Thymus (tissue), 14 donors: ENCODE measurements at places on chromosomes 3 and 15.

DNA sequence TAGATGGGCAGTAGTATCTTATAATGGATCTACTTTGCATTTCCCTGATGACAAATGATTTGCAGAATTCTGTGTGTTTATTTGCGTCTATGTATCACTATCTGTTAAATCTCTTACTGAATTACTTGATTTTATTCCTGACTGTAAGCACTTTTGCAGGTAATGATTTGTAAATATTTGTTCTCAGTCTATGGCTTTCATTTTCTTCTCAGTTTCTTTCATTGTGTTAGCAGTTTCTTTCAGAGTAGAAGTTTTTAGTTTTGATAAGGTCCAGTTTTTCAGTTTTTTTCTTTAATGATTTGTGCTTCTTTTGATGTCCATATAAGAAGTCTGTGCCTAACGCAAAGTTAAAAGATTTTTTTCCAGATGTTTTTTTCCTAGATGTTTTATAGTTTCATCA, 12.9 kb downstream of the SLC25A36 start:
- no peaks in the 10 kb centered on the region for H3K27me3 ChIP-seq
- no peaks in the 10 kb centered on the region for H3K4me1 ChIP-seq
- H3K4me3 ChIP-seq = no peak overlapping the region
- H3K27ac ChIP-seq = no peak overlapping the region
- DNase-seq = no peak

DNA sequence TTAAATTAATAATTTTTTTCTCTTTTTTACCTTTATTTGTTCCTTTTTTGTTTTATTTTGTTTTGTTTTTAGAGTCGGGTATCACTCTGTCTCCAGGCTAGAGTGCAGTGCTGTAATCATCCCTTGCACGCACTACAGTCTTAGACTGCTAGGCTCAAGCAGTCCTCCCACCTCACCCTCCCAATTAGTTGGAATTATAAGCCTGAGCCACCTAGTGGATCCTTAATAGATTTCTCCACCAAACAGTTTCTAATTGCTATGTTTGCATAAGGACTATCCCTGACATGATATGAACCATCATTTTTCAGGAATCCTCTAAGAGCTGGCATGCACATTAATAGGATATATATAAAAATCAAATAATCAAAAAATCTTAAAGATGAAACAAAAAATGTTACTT, 993.2 kb downstream of the OTOL1 start:
- no peaks in the 10 kb centered on the region for H3K36me3 ChIP-seq
- no peak overlapping the region for H3K27ac ChIP-seq
- no peak for DNase-seq
- H3K4me1 ChIP-seq = no peaks in the 10 kb centered on the region
- no peak overlapping the region for H3K4me3 ChIP-seq
- H3K27me3 ChIP-seq = no peaks in the 10 kb centered on the region

GRCh38 chr3:114444216-114444615, 150.4 kb downstream of the TIGIT start:
- DNase-seq = no peak
- H3K27me3 ChIP-seq = no peaks in the 10 kb centered on the region

DNA sequence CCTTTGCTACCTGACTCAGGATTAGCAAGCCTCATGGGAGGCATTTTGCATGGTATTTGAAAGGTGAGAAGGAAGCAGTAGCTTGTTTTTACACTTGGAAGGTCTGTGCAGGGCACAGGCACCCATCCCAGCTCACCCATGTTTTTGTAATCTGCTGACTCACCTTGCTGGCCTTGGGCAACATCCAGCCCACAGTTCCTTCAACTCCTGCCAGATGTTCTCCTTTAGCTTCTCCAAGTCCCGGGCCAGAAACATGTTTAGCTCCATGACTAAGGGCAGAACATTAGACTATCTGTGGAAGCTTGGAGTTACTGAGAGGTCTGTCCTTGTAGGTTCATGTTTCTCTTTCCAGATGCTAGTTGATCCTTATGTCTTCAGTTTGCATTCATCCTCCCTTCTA, 12.4 kb upstream of the ZNF770 start:
- no peaks in the 10 kb centered on the region for H3K27me3 ChIP-seq
- no peak for DNase-seq
- no peak overlapping the region for H3K27ac ChIP-seq
- no peak overlapping the region for H3K4me3 ChIP-seq
- no peaks in the 10 kb centered on the region for H3K36me3 ChIP-seq

GRCh38 chr3:53773021-53773436, 73.2 kb downstream of the CHDH start:
- H3K4me3 ChIP-seq = no peak overlapping the region
- no peaks in the 10 kb centered on the region for H3K36me3 ChIP-seq
- DNase-seq = no peak
- H3K27ac ChIP-seq = no peak overlapping the region

DNA sequence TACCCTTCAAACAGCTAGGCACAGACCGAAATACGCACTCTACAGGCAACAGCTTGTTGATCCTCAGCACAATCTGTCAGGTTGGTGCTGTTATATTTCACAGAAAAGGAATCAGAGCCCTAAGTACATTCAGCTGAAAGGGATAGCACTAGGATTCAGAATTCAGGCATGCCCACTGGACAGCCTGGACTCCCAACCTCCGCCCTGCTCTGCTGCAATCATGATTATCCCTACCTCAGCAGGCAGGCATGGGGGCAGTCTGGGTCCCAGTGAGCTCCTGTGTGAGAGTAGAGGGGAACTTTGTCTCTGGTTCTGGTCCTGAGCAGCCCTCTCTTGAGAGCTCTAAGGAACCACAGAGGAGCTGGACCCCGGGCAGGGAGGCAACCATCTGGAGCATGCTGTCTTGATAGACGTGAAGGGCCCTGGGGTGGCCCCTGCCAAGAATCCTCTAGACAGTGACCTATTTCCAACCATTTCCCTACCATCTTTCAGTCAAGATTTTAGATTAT, 23.4 kb upstream of the NOX5 start:
- H3K36me3 ChIP-seq = no peaks in the 10 kb centered on the region
- no peaks in the 10 kb centered on the region for H3K27me3 ChIP-seq
- DNase-seq = no peak
- H3K4me3 ChIP-seq = no peak overlapping the region
- peak overlapping the region; percentile 13 for H3K27ac ChIP-seq
- no peaks in the 10 kb centered on the region for H3K4me1 ChIP-seq

GRCh38 chr3:185976100-185976499, 38.3 kb upstream of the TRA2B start:
- no peaks in the 10 kb centered on the region for H3K4me1 ChIP-seq
- H3K36me3 ChIP-seq = no peaks in the 10 kb centered on the region
- DNase-seq = no peak
- H3K27ac ChIP-seq = no peak overlapping the region

DNA sequence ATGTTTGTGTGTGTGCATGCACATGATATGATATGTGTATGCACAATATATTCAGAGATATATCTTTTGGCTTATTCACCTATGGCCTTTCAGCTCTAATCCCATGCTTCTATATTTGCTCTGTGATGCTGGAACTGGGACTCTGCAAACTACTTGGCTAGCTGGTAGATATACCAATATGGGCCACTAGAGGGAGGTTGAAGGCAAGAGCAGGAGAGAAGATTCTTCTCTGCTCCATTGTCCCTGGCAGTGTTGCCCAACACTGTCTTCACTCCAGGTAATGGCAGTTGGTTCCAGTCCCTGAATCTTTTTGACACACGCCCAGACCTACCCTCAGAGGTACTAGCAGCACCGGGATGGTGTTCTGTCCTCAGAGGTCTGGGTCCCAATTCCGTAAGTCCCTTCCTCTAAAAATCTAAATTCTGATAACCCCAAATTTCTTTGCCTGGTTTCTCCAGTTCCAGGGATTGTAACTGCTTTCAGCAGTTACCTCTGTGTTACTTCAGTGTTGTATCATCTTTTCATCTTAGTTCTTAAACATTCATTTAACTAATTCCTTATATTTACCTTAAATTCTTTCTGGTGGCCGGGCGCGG, 44.7 kb downstream of the GTPBP8 start:
- H3K27me3 ChIP-seq = no peaks in the 10 kb centered on the region
- H3K4me1 ChIP-seq = no peaks in the 10 kb centered on the region
- DNase-seq = no peak
- no peaks in the 10 kb centered on the region for H3K36me3 ChIP-seq
- no peak overlapping the region for H3K27ac ChIP-seq

- no peaks in the 10 kb centered on the region for H3K4me1 ChIP-seq
- no peak overlapping the region for H3K4me3 ChIP-seq
- no peaks in the 10 kb centered on the region for H3K27me3 ChIP-seq
- no peaks in the 10 kb centered on the region for H3K36me3 ChIP-seq
Observed at GRCh38 chr3:137219801-137220445, 262.1 kb downstream of the IL20RB start.

- no peaks in the 10 kb centered on the region for H3K4me1 ChIP-seq
- DNase-seq = no peak
- no peak overlapping the region for H3K4me3 ChIP-seq
- no peak overlapping the region for H3K27ac ChIP-seq
- no peaks in the 10 kb centered on the region for H3K36me3 ChIP-seq
- no peaks in the 10 kb centered on the region for H3K27me3 ChIP-seq
Observed at GRCh38 chr3:65907232-65908130, 131.2 kb downstream of the MAGI1 start.

DNA sequence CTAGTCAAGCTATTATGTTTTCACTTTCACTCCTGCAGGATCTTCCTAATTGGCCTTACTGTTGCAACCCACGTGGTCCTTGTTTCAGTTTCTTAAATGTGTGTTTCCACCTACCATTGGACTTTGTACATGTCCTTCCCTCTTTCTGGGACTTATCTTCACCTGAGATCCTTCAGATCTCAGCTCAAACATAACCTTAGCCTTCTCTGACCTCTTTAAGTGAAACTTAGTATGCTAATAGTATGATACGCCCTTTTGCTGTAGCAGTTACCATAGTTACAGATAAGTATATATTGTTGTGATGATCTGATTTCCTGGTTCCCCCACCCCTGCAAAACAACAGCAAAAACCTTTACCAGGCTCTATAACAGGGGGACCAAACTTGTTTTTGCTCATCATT, 35.2 kb downstream of the U2SURP start:
- no peak overlapping the region for H3K27ac ChIP-seq
- H3K4me3 ChIP-seq = no peak overlapping the region

- H3K4me1 ChIP-seq = no peaks in the 10 kb centered on the region
- H3K36me3 ChIP-seq = no peaks in the 10 kb centered on the region
- no peaks in the 10 kb centered on the region for H3K27me3 ChIP-seq
Observed at GRCh38 chr15:82571722-82572222, 31.5 kb upstream of the RPS17 start.
